ENCODE measurements at places on chromosomes 3 and 15. TPM values are rescaled to one million over a fixed set of nuclear protein-coding genes. Genes with fewer than 3 reads are reported as not detected.

The MYO5C gene
- polyA plus RNA-seq = 6.0 TPM

The SHC4 gene
- polyA plus RNA-seq = 1.3 TPM

The POPDC2 gene
- 8.6 TPM for polyA plus RNA-seq

DNA sequence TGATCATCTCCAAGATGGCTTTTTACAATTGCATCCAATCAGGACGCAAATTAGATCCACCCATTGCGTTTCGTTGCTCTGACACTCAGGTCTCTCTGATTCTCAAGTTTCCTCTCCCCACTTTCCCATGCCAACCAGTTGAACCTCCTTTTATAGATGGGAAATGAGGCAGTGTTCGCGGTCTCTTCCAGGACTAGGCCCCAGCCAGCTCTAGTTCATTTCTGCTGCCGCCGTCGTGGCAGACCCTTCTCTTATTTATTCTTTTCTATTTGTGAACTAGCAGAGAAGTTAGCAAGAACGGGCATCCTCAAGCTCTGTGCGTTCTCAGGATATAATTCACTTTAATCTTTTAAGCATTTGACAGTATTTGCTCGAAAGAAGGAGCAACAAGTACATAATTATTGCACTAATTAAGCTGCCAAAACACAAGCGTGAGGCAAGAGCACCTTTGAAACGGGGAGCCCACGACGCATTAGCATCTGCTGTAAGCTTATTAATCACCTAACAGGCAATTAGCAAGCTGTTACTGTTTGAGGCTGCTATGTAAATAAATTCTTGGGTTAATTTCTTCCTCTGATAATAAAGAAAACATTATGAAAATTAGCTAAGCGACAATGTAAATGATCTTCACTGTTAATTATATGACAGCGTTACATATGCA lies 246.4 kb upstream of the TLE3 start:
- no peak overlapping the region for H3K4me3 ChIP-seq
- no peak for DNase-seq
- no peaks in the 10 kb centered on the region for H3K27me3 ChIP-seq
- no peak overlapping the region for H3K27ac ChIP-seq

The ERC2 gene
- polyA plus RNA-seq = 0.71 TPM

GRCh38 chr15:57681011-57681410 lies 25.5 kb upstream of the POLR2M start:
- DNase-seq = no peak
- no peaks in the 10 kb centered on the region for H3K4me1 ChIP-seq
- H3K27me3 ChIP-seq = no peaks in the 10 kb centered on the region
- H3K4me3 ChIP-seq = no peak overlapping the region
- H3K27ac ChIP-seq = no peak overlapping the region

The CIB2 gene
- 23.5 TPM for polyA plus RNA-seq

The CPNE9 gene
- not detected for polyA plus RNA-seq

DNA sequence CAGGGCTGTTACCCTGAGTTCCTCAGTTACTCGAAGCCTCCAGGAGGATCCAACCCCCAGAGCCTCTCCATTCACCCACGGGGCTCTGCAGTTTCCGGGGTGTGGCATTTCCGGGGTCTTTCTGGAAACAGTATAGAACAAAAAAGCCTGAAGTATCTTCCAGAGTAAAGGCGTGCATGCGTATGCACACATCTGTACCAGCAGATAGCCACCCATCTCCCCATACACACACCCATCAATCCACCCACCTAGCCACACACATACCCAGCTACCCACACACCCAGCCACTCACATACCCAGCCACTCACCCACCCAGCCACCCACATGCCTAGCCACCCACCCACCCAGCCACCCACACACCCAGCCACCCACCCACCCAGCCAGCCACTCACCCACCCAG lies 2.9 kb upstream of the DNAJB8 start:
- no peaks in the 10 kb centered on the region for H3K4me1 ChIP-seq
- no peak for DNase-seq
- H3K36me3 ChIP-seq = no peaks in the 10 kb centered on the region
- H3K4me3 ChIP-seq = no peak overlapping the region

DNA sequence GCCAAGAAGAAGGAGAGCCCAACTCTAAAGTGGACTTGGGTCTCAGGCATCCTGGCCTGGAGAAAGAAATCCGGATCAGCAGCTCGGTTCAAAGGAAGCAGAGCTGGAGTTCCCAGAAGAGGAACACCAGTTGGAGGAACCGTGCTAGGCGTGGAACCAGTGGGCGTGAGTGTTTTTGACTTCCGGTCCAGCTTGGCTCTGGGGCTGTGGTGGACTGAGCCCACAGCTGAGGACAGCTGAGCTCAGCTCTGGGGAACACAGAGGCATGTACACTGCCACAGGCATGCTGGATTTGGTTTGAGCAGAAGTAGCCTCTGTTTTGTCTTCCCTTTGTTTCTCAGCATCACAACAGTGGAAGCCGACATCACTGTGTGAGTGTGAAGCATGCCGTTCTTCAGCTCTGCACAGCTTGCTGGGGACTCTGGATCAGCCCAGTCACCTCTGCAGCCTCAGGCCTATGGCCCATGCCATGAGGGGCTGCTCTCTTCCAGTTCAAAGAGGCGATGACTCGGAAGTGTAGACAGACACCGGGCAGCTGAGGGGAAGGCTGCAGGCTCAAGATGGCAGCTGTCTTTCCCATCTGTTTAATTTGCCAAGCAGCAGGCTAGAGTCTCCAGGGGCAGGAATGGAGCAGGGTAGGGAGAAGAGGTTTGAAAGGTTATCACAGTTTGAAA lies 185.8 kb upstream of the UBE3A start:
- H3K4me1 ChIP-seq = peaks cover 17% of the 10 kb centered on the region
- no peaks in the 10 kb centered on the region for H3K36me3 ChIP-seq
- H3K27ac ChIP-seq = no peak overlapping the region
- DNase-seq = peak; percentile 41
- no peak overlapping the region for H3K4me3 ChIP-seq

The SHF gene
- polyA plus RNA-seq = 9.3 TPM

GRCh38 chr3:191269289-191270085 lies 59.7 kb upstream of the CCDC50 start:
- H3K4me3 ChIP-seq = no peak overlapping the region
- DNase-seq = no peak
- H3K4me1 ChIP-seq = no peaks in the 10 kb centered on the region
- no peaks in the 10 kb centered on the region for H3K36me3 ChIP-seq

DNA sequence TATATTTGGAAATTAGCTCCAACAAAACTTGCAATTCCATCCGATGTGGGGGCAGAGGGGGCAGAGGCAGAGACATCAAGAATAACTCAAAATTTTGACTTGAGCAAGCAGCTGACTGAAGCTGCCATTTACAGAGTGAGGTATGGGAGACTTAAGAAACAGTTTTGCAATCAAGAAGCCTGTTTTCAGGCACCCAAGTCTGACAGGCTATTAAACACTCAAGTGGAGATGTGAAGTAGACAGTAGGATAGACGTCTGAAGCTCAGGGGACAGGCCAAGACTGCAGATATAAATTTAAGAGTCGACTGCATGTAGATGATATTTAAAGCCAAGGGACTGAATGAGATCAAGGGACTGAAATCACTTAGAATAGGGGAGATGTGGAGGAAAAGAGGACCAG lies 9.9 kb upstream of the SH3BP5 start:
- H3K36me3 ChIP-seq = no peaks in the 10 kb centered on the region
- H3K27me3 ChIP-seq = no peaks in the 10 kb centered on the region
- peaks cover 2% of the 10 kb centered on the region for H3K4me1 ChIP-seq
- no peak for DNase-seq

- DNase-seq = no peak
- no peak overlapping the region for H3K4me3 ChIP-seq
- no peaks in the 10 kb centered on the region for H3K27me3 ChIP-seq
- no peak overlapping the region for H3K27ac ChIP-seq
- no peaks in the 10 kb centered on the region for H3K36me3 ChIP-seq
- no peaks in the 10 kb centered on the region for H3K4me1 ChIP-seq
Observed at GRCh38 chr3:170697131-170697530, 111.3 kb upstream of the SLC7A14 start.

The CLDN11 gene
- polyA plus RNA-seq = 1.7 TPM

GRCh38 chr3:133330522-133330921 lies 69.3 kb upstream of the BFSP2 start:
- no peak overlapping the region for H3K4me3 ChIP-seq
- H3K36me3 ChIP-seq = no peaks in the 10 kb centered on the region
- no peaks in the 10 kb centered on the region for H3K27me3 ChIP-seq
- peaks cover 2% of the 10 kb centered on the region for H3K4me1 ChIP-seq
- peak; percentile 79 for DNase-seq
- H3K27ac ChIP-seq = peak overlapping the region; percentile 52

The MYRIP gene
- polyA plus RNA-seq = 0.93 TPM

The GTF2A2 gene
- 115 TPM for polyA plus RNA-seq

GRCh38 chr15:25734680-25735355 lies 128.3 kb downstream of the ATP10A start:
- no peaks in the 10 kb centered on the region for H3K36me3 ChIP-seq
- H3K4me1 ChIP-seq = peaks cover 6% of the 10 kb centered on the region
- no peak overlapping the region for H3K27ac ChIP-seq
- DNase-seq = no peak
- no peaks in the 10 kb centered on the region for H3K27me3 ChIP-seq
- H3K4me3 ChIP-seq = no peak overlapping the region

The COX5A gene
- polyA plus RNA-seq = 229 TPM

DNA sequence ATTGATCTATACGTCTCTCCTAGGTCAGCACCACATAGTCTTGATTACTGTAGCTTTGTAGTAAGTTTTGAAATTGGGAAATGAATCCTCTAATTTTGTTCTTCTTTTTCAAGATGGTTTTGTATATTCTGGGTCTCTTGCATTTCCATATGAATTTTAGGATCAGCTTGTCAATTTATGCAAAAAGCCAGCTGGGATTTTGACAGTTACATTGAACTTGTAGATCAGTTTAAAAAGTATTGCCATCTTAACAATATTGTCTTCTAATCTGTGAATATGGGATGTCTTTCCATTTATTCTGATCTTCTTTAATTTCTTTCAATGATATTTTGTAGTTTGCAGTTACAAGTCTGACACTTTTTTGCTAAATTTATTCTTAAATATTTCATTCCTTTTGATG lies 5.6 kb upstream of the PRR23E start:
- no peak overlapping the region for H3K27ac ChIP-seq
- no peak for DNase-seq
- no peaks in the 10 kb centered on the region for H3K36me3 ChIP-seq
- no peak overlapping the region for H3K4me3 ChIP-seq

DNA sequence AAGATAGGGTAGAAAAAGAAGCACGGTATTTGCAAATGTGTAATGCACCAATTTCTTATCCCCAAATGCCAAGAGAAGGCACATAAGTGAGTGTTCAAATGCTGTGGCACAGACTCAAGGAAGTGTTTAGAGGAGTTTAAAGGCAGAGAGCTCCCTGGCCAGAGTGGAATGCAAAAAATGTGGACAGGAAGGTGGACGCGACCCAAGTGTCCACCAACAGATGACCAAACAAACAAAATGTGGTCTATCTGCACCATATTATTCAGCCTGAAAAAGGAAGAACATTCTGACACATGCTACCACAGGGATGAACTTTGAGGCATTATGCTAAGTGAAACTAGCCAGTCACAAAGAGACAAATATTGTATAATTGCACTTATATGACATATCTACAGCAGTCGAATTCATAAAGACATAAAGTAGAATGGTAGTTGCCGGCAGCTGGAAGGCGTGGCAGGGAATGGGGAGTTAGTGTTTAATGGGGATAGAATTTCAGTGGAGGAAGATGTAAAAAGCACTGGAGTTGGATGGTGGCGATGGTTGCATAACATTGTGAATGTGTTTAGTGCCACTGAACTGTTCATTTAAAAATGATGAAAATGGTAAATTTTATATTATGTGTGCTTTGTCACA lies 126.6 kb downstream of the SRGAP3 start:
- no peaks in the 10 kb centered on the region for H3K27me3 ChIP-seq
- no peak for DNase-seq
- peaks cover 17% of the 10 kb centered on the region for H3K36me3 ChIP-seq
- peaks cover 33% of the 10 kb centered on the region for H3K4me1 ChIP-seq
- no peak overlapping the region for H3K4me3 ChIP-seq

The GOLGA6L7 gene
- polyA plus RNA-seq = 0.15 TPM

DNA sequence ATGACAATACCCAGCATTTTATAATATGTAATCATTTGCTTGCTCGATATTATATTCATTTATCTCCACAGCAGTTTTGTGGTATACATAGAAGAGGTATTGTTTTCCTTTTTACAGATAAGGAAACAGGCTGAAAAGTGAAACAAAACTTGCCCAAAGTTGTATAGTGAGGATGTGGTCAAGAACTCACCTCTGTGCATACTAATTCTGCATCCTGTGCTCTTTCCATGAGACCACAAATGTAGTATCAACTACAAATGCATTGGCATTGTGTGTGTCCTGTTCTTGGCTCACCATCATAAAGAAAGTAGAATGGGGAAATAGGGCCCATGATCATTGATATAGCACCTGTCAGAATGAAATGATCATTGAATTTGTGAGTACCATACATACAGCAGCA lies 167.3 kb downstream of the NECTIN3 start:
- no peaks in the 10 kb centered on the region for H3K27me3 ChIP-seq
- DNase-seq = no peak
- H3K36me3 ChIP-seq = no peaks in the 10 kb centered on the region
- H3K4me3 ChIP-seq = no peak overlapping the region
- H3K4me1 ChIP-seq = no peaks in the 10 kb centered on the region

GRCh38 chr3:49248840-49249227 lies 28.2 kb downstream of the C3orf62 start:
- peaks cover 10% of the 10 kb centered on the region for H3K36me3 ChIP-seq
- no peak overlapping the region for H3K4me3 ChIP-seq
- peak overlapping the region; percentile 65 for H3K27ac ChIP-seq
- H3K4me1 ChIP-seq = no peaks in the 10 kb centered on the region
- peak; percentile 78 for DNase-seq

DNA sequence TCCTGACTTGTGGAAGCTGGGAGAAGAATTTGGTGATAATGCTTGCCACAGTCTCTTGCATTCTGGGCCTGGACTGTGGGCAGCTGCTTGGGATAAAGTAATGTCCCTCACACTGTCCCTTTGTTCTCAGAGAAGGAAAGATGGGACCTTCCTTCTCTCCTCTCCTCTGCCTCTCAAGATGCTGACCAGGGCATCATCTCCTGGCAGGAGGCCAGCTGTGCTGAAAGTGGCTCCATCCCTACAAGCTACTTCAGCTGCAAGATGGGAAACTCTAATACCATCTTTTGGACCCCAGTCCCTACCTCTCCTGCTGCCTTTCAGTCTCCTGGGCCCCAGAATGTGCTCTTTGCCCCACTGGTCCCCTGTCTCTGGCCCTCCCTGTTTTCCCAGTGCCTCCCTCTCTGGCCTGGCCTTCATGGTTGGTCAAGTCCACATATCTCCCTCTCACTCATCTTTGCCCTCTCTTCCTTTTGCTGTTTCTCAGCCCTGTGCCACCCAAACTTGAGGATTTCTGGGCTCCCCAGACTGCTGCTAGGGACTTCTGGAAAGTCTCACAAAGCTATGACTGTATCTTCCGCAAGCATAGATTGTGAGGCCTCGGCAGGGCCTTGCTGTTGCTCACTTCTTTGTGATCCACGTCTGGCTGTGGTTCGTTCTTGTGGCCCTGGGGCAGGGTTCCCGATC lies 7.1 kb upstream of the SLC6A20 start:
- H3K36me3 ChIP-seq = no peaks in the 10 kb centered on the region
- peaks cover 10% of the 10 kb centered on the region for H3K27me3 ChIP-seq
- H3K4me3 ChIP-seq = no peak overlapping the region
- peaks cover 2% of the 10 kb centered on the region for H3K4me1 ChIP-seq

- no peak overlapping the region for H3K27ac ChIP-seq
- H3K36me3 ChIP-seq = no peaks in the 10 kb centered on the region
- H3K4me1 ChIP-seq = peaks cover 11% of the 10 kb centered on the region
- no peak for DNase-seq
- no peaks in the 10 kb centered on the region for H3K27me3 ChIP-seq
- H3K4me3 ChIP-seq = no peak overlapping the region
Observed at GRCh38 chr3:29277249-29277648, 3.6 kb upstream of the RBMS3 start.

The P4HTM gene
- polyA plus RNA-seq = 14.5 TPM

- H3K27ac ChIP-seq = peak overlapping the region; percentile 53
- no peak overlapping the region for H3K4me3 ChIP-seq
- H3K27me3 ChIP-seq = peaks cover 3% of the 10 kb centered on the region
- H3K36me3 ChIP-seq = no peaks in the 10 kb centered on the region
Observed at GRCh38 chr3:11185564-11186317, 31.4 kb downstream of the HRH1 start.

The C15orf39 gene
- polyA plus RNA-seq = 8.9 TPM

The ATP13A4 gene
- polyA plus RNA-seq = 0.33 TPM

Measured in muscle of leg (tissue), 16 donors.